Thoracic aorta (tissue), 2 donors: ENCODE measurements at places on chromosomes 11 and 22.

DNA sequence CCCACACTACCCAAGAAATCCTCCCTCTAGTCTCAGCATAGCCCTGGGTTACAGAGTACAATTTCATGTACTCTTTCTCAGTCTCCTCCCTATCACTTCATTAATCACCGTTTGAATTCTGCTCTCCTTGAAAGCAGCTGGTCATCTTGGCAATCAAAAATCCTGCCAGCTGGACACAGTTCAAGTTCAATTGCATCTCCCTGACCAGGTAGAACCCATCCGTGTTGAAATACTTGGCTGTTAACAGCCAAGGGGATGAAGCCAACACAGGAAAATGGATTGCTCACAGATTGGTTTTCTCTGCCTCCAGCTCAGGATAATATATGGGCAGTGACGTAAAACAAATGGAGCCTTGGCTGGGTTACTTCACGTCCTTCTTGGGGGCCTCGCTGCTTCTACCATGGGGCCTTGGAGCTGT, 55.1 kb upstream of the GRK3 start:
- no peak for DNase-seq

DNA sequence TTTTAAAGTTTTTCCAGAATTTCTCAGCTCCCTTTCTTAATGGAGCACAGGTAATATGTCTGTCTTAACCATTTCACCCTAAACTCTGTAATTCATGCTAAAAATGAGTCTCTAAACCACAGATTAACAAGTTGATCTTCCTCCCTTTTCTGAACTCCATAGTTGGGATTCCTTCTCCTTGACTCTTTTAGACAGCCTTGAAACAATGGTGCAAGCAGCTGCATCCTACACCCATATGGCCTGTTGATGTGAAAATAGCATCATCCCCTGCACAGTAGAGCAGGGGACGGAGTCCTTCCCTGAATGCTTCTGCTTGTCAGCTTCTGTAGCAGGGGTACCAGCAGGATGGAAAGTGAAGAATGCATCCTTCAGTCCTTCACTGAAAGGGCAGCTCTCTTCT, 192.8 kb upstream of the SORL1-AS1 start:
- DNase-seq: no peak

- DNase-seq: no peak
These were observed 84.4 kb downstream of the CD44 start for GRCh38 chr11:35223371-35223796.

GRCh38 chr22:44352378-44353035, 39.8 kb upstream of the SHISAL1 start:
- DNase-seq: no peak
